ENCODE measurements at places on chromosomes 3 and 15.

GRCh38 chr3:71659864-71660591 is 65.2 kb downstream of the EIF4E3 start:
- no peak for DNase-seq

DNA sequence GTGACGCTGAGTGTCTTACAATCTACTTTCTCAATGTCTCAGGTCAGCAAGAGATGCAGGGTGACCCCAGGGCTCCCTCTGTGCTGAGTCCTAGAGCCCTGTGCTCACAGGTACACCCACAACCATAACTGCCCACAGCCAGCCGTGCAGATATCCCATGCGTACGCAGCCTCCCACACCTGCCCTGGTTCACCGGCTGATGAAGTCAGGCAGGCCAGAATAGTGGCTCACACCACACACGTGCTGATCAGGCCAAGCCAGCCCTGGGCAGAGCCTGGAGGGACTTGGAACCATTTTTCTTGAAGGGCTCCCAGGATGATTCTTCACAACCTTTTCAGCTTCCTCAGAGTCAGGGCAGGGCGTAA is 63.6 kb upstream of the RPL32 start:
- no peak for DNase-seq

DNA sequence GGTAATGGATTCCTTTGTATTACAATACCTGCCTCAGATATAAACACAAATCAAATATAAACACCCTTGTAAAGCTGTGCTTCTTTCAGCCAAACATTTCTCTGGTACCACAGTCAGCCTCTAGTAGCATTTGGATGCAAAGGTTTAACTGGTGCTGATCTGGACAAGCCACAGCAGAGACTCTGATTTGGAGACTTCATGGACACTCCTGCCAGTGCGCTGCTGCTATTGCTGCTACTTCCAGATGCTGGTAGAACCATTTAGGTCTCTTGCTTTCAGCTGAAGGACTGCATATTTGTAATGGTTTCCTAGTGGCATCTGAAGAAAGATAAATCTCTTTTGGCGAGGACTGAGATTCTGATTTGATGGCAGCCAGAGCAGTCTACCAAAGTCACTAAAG is 36.9 kb downstream of the NCK1 start:
- DNase-seq: no peak

- DNase-seq: no peak
Measured at GRCh38 chr3:171948674-171949073, 90.7 kb upstream of the FNDC3B start.

- no peak for DNase-seq
Measured at GRCh38 chr3:39671116-39671515, 138.3 kb upstream of the MYRIP start.

- no peak for DNase-seq
Measured at GRCh38 chr15:32667321-32667720, 25.8 kb downstream of the SCG5 start.

Measured in activated naive CD8-positive, alpha-beta T cell treated with anti-CD3 and anti-CD28 coated beads, Interleukin-2, amount 50 U/mL, for 24 hours (primary cell).